ENCODE measurements at places on chromosomes 2 and 18.

GRCh38 chr2:50858156-50858555 lies 173.8 kb downstream of the NRXN1 start:
- no peak for DNase-seq

GRCh38 chr18:35634323-35634722 lies 52.8 kb downstream of the GALNT1 start:
- DNase-seq, result no peak

DNA sequence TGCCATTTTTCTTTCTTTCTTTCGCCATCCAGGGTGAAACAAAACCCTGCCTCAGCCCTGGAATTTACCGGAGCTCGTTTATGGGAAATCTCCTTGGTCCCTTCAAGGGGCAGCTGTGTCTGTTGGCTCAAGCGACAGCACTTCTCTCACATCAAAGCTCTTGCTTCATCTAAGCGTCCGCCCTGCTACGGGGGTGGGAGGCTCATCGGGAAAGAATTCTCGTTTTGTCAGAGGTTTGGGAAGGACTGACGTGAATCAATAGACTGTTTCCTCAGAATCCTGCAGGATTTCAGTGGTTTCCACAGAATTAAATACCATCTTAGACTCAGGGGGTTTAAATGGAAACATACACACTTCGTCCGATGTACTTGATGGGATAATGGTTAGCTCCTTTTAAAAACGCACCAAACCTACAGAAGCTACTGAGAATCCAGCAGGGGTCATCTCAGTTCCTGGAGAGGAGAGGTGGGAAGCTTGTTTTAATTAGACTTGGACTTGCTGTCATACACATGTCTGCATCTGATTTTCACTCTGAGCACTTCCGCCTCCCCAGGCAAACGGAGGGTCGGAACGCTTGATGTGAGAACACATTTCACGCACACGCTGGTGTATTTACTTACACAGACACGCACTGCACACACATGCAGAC lies 91.6 kb downstream of the ASB1 start:
- DNase-seq, result no peak

- DNase-seq, result no peak
Observed at GRCh38 chr2:861655-862354, 88.8 kb upstream of the SNTG2 start.

- no peak for DNase-seq
Observed at GRCh38 chr2:177260379-177260778, 4.1 kb downstream of the NFE2L2 start.

DNA sequence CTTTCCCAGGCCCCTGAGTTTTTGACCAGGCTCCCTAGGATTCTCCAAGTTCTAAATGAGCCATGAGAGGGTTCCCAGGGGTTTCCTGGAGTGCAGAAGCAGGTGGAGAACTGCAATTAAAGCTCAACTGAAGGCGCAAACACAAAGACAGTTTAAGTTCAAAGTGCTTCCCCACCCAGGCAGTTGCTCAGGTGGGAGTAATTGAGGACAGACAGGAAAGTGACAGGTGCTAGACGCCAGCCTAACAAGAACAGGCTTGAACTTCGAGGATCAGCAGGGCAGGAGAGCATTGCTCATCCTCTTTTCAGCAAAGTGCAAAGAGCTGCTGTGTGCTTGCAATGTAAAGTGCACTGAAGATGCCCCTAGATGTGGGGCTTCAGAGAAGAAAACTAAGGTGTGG lies 77.2 kb upstream of the ST8SIA3 start:
- no peak for DNase-seq

DNA sequence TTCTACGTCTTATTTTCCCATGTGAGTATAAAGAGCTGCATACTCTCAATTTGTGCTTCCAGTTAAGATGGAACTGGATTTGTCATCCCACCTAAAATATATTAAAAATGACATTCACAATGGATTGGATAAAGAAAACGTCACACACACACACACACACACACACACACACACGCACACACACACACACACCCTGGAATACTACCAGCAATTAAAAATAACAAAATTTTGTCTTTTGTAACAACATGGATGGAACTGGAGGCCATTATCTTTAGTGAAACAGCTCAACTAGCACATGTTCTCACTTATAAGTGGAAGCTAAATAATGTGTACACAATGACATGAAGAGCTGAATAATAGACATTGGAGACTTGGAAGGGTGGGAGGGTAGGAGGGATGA lies 3.8 kb upstream of the QPCT start:
- DNase-seq, result no peak

GRCh38 chr2:86596118-86596517 lies 27.5 kb downstream of the RNF103 start:
- DNase-seq, result no peak

GRCh38 chr2:215002500-215002899 lies 135.9 kb downstream of the ABCA12 start:
- DNase-seq, result peak; percentile 74

GRCh38 chr2:202387608-202388342 lies 11.6 kb downstream of the BMPR2 start:
- no peak for DNase-seq

- DNase-seq, result no peak
Observed at GRCh38 chr2:168525716-168526446, 69.8 kb downstream of the CERS6 start.

- DNase-seq, result no peak
Observed at GRCh38 chr2:42214669-42215068, 45.5 kb downstream of the EML4 start.

DNA sequence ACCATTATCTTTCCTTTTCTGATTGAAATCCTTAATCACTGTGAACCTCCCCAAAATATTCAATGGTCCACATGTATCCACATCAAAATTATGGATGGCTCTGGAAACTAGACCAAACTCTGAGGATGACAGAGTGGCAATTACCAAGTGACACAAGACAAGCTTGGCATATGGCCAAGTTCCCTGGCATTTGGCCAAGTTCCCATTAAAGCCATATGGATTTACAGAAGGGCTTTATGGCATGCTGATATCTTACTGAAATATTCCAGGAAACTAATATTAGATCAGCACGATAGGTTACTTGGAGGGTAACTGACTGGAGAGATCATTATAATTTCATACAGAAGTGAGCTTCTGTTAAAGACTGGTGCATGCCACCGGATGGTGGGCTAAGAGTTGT lies 21.9 kb upstream of the CERS6 start:
- no peak for DNase-seq

- DNase-seq, result peak; percentile 78
Observed at GRCh38 chr2:24793761-24794435, 673 bp downstream of the CENPO start.

- no peak for DNase-seq
Observed at GRCh38 chr2:42079737-42080287, 32.0 kb downstream of the PKDCC start.

DNA sequence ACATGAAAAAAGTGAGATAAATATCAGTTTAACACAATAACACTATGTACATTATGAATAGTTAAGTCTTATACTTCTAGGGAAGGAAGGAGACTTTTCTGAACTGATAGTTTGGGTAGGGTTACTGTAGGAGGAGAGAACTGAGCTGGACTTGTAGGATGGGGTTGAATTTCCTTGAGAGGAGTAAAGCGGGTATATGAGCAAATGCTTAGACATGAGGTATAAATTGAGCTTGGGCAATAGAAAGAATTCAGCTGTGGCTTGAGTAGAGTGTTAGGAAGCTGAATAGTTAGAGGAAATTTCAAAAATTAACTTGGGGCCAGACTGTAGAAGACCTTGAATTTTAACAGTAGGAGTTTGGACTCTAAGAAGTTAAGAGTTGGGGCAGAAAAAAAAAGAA lies 45.1 kb downstream of the LCLAT1 start:
- DNase-seq, result no peak

GRCh38 chr2:181581534-181581933 lies 75.4 kb downstream of the CERKL start:
- DNase-seq, result peak; percentile 9

DNA sequence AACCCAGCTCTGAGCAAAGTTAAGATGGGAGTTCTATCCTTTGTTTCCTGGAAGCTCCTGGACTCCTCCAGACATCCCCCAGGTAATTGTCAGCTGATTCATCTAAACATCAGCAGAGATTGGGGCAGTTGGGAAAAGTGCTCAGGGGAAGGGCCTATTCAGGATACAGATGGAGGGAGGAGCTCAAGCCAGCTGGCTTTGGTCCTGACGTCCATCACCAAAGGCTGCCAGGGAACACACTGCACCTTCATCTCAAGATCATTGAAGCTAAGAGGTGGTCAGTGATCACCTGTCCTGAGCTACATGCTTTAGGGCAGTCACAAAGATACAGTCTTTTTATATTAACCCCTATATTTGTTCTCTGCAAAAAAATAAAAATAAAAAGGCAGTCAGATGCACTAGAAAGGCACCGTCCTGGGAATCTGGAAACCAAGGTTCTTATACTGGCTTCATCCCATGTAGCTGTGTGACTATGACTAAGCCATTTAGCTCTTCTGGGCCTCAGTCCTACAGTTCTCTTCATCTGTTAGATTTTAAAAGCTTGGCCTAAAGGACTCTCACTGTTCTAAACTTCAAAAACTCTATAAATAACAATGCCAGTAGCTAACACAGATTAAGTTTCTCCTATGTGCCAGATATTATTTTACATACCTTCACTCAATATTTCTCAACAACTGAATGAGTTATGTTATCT lies 446.5 kb downstream of the BCL11A start:
- DNase-seq, result no peak

GRCh38 chr18:59249199-59249774 lies 24.0 kb downstream of the RAX start:
- peak; percentile 78 for DNase-seq
